ENCODE measurements at places on chromosomes 2 and 18.

DNA sequence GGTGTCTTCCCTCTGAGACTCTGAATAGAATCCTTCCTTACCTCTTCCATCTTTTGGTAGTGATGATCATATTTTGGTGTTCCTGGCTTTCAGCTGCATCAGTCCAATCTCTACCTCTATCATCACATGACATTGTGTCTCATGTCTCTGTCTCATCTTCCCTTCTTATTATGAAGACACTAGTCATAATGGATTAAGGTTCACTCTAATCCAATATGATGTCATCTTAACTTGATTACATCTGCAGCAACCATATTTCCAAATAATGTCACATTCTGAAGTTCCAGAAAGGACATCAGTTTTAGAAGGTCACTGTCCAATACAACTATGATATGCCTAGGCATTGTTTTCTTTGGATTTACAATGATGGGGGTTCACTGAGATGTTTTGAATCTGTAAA is 31.5 kb downstream of the CMPK2 start:
- no peak for DNase-seq

DNA sequence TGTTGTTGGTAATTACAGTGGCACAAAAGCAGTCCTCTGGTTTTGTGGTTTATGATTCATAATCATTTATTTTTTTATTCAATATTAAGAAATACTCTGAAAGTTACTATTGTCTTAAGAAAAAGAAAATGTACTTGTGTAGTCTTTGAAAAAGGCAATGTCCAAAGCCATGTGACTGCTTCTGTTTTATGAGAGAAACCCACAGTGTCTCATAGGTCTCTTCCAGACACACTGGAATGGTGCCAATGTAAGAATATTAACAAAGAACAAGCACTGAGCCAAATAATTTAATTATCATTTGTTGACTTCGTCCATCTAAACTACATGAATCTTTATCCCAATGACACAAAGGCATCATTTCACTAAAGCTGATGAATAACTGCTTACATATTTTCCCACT is 62.5 kb downstream of the RPRM start:
- DNase-seq: no peak

DNA sequence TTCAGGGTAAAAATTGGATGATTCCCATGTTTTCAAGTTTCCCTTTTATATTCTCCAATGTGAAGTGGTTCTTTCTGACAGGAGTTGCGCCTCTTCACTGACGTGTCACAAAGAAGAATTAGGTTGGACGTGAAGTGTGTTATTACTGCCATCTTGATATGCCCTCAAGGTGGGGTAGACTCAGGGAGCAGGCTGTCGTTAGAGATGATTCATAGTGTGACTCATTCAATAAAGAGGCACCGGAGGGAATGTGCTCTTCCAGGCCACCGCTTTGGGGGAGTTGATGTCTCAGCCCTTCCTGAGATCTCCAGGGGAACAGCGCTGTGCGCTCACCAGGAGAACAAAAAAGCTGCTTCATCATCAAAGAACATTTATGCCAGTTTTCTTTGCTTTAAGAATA is 3.6 kb upstream of the DGKD start:
- DNase-seq: peak; percentile 25

GRCh38 chr2:99734236-99734635 is 244.4 kb upstream of the REV1 start:
- no peak for DNase-seq

GRCh38 chr2:62209427-62209991 is 13.6 kb downstream of the B3GNT2 start:
- no peak for DNase-seq

GRCh38 chr2:630451-631320 is 46.5 kb downstream of the TMEM18 start:
- no peak for DNase-seq

DNA sequence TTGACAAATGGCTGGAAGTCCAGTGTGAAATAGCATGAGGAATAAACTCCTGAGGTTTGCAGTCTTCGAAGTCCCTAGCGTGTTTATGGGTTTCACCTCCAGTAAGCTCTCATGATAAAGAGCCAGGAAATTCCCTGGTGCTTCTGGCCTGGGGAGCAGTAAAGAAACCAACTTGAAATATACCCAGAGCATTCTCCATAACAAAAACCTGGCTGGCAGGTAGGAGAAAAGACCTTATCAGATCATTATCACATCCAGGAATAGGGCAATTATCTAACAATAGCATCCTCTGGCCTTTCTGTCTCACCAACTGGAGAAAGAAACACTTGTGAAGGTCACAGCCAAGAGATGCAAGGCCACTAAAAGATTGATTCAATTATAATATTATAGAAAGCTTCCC is 513.6 kb upstream of the LRRTM4 start:
- DNase-seq: no peak

DNA sequence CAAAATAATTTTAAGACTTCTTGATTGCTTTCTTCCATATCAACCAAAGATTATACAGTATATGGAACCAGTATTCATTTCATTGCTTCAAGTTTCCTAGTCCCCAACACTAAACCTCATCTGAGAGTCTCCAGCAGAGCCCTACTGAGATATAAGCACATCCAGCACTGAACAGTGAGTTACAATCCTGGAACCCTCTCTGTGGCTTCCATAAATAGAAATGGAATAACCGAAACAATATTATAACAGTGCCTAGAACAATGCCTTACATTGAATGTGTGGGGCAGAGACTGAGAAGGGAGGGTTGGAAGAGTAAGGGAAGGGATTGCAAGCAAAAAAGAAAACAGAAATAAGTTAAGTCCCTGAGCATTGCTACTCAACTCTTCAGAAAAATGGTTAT is 18.9 kb downstream of the AAK1 start:
- no peak for DNase-seq

GRCh38 chr2:9330612-9331270 is 92.6 kb downstream of the ITGB1BP1 start:
- no peak for DNase-seq

- no peak for DNase-seq
Observed at GRCh38 chr18:43389163-43389562, 111.9 kb upstream of the SYT4 start.

GRCh38 chr2:74292751-74293150 is 50.5 kb downstream of the SLC4A5 start:
- no peak for DNase-seq

DNA sequence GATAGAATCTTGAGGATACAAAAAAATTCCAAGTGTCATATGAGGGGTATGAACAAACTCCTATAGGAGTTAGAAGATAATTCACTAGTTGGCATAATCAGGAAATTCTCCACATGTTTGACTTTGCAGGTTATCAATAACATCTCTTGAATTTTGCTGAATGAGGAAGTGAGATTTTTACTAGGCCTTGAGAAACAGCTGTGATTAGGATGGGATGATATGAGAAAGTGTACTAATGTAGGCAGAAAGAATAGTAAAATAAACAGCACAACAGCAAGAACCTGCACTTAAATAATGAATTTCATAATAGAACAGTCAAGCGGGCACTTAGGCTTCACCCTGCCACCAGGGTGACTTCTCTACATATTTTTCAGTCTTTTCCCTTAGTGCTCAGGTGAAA is 570.8 kb upstream of the CRIM1 start:
- no peak for DNase-seq

- no peak for DNase-seq
Observed at GRCh38 chr2:86035376-86035882, 70.3 kb downstream of the POLR1A start.

DNA sequence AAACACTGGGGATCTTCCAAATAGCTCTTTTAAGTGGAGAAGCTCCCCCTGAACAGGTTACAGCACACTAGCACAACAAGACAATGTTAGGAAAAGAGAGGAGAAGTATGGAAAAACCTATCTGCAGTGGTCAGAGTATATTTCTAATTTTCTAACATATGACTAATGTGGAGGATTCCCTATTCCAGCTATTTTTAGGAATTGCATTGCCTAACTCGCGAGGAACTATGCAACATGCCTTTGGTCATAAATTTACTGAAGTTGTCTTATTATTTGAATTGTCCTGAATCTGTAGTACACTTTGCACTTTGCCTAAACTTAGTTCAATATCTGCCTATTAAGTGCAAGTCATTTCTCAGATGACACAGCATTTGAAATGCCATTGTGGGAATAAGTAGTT is 381.4 kb downstream of the CCDC85A start:
- no peak for DNase-seq

DNA sequence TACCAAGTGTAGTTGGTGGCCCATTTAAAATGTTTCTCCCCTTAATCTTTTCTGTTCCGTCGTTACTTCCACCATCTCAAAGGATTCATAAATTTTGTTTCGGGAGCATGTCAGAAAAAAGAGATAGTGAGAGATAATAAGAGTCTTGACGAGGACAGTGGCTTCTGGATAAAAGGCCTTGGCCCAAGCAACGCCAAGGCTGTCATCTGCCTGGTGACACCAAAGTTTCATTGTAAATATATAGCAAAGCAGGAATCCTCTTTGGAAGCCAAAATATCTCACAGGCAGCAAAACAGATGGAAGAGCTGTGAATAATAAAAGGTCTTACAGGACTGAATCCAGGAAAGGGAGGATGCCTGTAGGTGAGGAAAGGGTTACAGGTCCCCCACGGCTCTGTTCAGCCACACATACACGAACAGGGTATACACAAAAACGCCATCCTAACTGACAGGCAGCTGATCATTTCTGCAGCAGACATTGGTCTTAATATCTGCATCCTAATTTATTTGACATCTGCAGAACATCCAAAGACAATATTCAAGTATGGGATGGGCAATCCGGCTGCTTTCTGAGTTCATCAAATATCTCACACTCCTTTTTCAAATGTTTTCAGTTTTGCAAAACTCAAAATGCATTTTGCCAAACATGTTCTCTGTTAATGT is 382.8 kb downstream of the OSR1 start:
- no peak for DNase-seq

DNA sequence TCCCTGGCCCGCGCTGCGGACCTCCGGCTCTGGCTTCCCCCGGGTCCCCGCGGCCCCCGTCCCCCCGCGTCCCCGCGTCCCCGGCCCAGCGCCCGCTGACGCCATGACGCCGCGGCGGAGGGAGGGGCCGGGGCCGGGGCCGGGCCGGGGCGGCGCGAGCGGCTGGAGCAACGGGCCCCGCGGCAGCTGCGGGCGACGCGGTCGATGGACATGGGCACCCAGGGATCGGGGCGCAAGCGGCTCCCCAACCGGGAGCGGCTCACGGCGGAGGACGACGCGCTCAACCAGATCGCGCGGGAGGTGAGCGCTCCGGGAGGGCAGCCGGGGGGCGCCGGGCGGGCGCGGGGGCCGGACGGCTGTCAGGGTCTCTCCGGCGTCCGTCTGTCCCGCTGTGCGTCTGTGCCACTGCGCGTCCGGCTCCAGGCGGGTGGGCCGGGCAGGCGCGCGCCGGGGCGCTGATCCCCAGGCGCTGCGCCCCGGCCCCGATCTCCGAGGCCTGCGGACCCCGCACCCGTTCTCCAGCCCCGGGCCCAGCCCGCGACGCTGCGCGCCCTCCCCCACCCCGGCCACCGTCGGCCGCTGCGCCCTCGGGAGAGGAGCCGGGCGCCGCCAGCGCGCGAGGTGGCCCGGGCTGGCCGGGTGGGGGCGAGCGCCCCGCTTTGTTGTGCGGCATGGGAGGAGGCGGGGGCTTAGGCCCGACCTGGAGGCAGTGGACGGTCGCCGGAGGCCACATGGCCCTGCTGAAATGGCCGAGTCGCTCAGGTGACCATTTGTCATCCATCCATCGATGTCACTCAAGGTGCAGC is at the start of gene LRRFIP1:
LRRFIP1 (plus strand) TSS at position 147 of the 806 bp plus-strand sequence; CDS start at position 205, 58 bp downstream.
- no peak for DNase-seq

DNA sequence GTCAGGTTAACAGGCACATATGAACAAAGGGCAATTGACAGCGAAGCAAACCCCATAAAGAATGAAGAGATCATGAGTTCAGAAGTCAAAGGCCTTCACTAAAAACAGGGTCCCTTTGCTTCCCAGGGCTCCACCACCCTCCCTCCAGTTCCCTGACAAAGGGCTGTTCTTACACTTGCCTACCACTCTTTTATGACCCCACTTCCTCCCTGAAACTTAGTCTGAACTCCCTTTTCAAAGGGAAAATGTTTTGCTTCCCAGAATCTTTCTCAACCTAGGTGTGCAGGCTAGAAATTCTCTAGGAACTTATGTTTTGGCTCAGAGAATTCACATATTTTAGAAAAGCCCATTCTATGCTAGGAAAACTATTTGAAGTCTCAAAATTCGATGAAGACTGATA is 86.0 kb upstream of the ITGA4 start:
- no peak for DNase-seq

- no peak for DNase-seq
Observed at GRCh38 chr2:121386707-121387106, 101.7 kb upstream of the TFCP2L1 start.

DNA sequence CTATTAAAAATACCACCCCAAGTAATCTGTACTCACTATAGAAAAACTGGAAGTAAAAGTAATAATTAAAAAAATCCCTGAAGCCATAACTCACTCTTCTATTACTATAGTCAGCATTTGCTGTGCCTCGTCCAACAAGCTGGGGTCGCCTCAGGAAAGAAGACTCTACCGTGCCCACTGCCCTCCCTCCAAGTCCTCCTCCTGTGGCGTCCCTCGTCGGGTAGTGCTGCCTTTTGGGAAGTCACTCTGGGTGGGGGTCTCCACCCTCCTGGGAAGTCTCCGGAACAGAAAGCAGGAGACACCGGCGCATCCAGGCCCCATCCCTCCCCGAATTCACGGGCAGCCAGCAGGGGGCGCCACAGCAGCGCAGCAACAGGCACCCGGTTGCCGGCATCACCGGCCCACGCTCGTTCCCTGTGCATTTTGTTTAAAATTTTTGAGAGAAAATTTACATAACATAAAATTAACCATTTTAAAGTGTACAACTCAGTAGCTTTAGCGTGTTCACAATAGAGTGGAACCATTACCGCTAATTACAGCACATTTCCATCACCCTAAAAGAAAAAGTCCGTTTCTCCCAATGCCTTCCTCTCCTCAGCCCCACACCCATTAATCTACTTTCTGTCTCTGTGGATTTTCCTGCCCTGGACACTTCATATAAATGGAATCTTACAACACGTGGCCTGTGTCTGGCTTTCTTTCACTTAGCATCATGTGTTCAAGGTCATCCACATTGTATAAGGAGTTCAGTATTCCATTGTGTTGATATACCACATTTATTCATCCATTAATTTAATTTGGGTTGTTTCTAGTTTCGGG is 62.2 kb downstream of the ADNP2 start:
- DNase-seq: peak; percentile 52

- no peak for DNase-seq
Observed at GRCh38 chr2:218192902-218193430, 24.0 kb upstream of the ARPC2 start.

DNA sequence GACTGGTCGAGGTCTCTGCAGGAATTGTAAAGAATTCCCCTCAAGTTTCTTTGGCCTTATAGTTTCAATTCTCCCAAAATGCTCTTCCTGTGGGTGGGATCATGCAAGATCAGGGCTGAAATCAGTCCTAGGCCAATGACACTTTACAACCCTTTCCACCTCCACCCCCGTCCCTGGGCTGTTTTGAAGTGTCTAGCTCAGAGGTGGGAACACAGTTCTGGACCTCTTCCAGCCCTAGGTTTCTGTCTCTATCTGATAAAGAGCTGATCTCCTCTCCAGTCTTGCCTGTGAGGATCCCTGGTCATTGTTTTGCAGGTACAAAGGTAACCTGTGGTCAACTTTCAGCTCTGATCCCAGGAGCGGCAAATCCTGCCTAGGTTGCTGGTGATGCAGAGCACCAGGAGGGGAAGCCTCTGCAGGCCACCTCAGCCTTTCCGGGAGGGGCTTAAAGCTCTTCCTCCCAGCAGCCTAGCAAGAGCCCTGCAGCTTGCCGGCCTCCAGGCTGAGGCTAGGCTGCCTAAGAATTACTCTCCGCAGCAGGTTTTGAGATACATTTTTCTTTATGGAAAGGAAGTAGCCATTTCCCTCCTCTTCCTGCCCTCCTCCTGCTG is 69.8 kb upstream of the WIPF1 start:
- no peak for DNase-seq
